NK-92 treated with Interleukin-12 subunit alpha and Interleukin-12 subunit beta, amount 100 ng/mL, for 24 hours (cell line): ENCODE measurements at places on chromosomes 16 and 17.

DNA sequence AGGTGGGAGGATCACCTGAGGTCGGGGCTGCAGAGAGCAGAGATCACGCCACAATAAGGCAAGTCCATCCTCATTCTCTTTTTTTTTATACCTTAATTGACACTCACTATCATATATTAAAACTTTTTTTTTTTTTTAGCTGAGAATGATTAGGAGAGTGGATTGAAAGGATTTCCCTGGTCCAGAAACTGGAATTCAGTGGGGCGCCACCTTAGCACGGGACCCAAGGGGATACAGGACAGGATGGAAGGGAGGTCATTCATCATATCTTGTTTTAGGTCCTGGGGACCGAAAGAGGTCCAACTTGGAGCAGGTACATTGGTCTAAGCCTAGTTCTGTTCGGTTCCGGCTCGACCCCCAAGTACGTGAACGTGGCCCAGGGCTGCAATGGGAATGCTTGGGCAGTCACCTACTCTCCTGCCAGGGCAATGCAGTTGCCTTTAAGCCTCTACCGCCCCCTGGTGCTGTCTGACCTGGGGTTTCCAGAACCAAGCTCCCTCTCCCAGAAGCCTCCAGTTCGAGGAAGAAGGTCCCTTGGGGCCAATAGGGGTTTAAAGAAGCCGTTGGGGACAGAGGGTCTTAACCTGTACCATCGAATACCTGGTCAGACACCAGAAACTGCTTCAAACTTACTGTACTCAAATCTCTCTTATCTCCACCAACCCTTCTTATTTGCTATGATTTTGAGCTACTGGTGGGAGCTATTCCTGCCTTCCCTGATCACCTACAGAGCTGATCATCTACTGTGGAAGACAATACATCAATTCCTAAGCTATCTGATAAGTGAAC, 19.9 kb upstream of the GPATCH8 start:
- peak; percentile 56 for DNase-seq

- DNase-seq: no peak
Measured at GRCh38 chr16:50822671-50823070, 80.8 kb downstream of the CYLD start.

DNA sequence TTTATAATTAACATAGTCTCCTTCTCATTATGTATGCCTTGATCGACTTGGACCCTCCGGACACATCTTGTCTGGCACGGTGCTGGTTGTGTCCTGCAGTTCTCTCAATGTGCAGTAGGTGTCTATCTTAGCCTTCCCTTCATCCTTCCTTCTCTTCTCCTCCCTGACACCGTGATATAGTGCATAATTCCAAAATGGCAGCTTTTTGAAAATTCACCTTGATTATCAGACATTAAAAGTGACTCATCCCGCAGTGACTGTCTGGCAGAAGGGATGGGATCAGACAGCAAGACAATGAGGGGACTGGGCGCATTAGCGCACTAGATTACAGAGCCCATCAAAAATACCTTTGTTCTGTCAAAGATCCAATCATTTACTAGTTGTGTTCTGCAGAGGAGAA, 70.0 kb upstream of the PMFBP1 start:
- no peak for DNase-seq

DNA sequence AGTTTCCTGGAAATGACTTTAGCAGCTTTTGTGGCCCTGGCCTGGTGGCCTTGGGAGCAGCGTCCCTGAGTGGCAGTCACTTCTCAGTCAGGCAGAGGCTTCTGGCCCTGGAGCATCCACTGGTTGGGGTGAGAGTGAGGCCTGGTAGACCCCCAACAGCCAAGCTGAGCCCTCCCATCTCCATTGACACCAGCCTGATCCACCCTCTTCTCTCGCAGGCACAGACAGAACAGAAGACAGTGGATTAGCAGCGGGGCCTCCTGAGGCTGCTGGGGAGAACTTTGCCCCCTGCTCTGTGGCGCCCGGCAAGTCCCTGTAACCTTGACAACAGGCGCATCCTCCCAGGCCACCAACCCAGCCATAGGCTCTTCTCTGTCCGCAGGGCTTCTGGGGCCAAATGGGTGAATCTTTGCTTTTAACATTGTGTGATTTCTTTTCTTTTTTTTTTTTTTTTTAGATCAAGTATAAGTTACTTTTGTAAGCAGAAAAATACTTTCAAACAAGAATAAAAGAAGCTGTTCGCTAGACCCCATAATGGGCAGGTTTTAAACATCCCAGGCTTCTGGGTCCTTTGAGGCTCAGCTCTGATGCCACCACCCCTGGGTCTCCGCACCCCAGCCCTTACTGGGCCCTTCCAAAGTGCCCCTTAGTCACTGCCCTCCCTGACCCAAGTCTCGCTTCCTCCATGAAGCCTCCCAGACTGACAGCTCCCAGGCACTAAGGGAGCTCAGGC, 12.7 kb upstream of the FLYWCH1 start:
- no peak for DNase-seq

GRCh38 chr16:29700253-29700987, 21.4 kb downstream of the QPRT start:
- DNase-seq: peak; percentile 27

DNA sequence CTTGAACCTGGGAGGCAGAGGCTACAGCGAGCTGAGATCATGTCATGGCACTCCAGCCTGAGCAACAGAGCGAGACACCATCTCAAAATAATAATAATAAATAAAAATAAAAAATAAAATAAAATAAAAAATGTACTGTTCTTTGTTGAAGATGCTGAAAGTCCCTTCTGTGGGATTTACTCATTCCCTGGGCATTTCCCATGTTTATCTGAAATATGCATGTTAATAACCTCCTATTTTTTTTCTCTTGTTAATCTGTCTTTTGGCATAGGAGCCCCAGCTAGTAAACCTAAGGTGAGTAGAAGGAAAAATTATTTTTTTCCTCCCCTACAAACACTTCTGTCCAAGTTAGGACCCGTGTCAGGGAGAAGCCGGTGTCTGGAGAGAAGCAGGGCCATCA, 34.4 kb downstream of the TMEM92 start:
- DNase-seq: no peak
